NCI-H1417 (cell line): ENCODE measurements at places on chromosomes 7 and 10.

DNA sequence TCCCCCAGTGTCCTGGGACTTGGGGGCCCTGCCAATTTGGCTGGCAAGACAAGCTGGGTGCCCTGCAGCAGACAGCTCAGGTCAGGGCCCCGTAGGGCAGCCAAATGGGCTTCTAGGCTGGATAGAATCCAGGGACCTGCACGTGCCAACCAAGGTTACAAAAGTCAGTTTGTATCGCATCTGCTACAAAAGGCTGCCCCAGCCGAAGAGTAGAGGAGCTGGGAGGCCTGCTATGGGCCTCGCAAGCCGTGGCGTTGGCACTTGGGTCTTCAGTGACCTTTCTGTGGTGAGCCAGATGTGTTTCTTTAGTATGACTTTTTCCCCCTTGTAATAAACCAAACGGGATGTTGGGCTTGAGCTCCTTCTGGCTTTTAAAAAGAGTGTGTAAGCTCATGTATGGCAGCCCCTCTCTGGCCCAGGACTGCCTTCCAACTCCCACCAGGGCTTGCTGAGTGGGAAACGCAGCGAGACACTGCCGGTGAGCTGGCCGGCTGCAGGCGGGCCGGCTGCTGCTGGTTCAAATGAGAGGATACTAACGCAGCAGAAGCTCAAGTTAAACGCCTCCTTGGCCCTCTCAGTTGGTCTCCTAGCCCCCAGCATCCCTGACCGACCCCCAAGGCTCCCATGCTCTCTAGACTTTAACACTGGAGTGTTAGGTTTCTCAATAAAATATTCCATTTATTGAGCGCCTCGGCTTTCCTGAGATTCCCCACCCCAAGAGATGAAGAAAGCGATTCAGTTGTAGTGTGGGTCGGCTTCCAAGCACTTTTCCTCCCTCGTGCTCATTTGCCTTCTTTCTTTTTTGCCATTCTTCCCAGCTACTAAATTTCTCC, 3.1 kb upstream of the HOXA10 start:
- no peak for DNase-seq

DNA sequence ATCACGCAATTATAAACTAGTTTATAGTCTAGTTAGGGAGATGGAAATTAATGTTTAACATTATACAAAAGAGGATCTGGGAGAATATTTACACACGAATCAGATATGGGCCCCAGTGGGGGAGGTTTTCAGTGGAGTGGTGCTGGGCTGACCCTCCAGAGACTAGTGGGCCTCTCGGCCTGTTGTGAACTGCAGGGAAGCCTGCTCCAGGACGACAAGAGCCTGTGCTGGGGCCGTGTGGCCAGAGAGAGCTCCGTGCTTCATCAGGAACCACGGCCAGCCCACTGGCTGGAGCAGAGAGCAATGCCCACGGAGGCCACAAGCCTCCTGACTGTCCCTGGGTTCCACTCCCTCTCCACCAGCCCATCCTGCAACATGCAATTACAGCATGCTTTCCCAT, 11.3 kb upstream of the ESYT2 start:
- no peak for DNase-seq

DNA sequence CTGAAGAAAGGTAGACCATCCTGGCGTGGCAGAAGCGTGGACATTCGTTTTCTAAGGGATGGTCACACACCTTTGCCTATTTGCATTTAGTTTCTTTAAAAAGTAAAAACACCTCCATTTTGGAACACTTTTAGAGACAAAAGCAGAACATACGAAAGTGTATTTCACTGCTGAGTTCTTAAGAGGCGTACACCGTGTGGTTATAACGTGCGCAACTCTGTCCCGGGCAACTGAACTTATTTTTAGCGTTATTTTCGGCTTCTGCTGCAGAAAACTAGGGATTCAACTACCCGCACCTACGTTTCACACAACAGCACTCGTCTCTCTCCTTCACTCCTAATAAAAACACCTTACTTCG, 557 bp upstream of the LSM8 start:
- no peak for DNase-seq

- peak; percentile 22 for DNase-seq
These were observed 30.4 kb upstream of the DDC start for GRCh38 chr7:50595491-50596102.

DNA sequence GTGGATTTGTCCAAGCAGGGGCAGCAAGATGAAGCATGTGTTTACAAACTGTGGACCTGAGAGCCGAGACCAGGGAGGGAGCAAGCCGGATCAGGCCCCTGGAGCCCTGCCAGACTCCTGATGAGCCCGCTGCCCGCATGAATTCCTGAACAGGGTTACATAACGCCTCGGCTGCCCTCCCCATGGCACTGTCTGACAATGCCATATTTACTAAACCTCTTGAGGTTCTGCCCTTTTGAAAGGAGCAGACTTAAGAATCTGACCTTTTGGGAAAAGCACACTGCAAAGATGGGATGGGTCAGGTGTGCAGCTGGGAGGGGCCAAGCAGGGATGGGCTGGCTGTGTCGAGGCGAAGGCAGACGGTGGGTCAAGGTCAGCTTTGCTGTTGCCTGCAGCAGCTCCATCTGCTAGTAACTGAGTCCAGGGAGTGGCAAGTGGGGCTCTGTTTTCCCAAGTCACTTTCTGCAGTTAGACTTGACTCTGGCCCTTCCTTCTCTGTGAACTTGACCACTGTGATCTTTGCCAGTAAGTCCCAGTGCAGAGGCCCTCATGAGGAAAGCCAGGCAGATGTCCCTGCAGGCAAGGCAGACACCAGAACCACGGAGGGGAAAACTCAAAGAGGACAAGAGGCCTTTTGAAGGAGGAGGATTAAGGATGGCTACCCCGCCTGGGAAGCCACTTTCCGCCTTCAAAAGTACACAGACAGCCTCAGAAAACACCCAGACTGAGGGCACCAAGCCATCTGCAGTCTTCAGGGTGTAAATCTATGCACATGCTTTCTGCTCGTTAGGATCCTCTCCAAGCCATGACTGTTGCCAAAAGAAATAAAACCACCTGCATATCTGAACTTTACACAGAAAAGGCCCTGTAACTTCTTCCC, 175.8 kb downstream of the TNS3 start:
- no peak for DNase-seq

DNA sequence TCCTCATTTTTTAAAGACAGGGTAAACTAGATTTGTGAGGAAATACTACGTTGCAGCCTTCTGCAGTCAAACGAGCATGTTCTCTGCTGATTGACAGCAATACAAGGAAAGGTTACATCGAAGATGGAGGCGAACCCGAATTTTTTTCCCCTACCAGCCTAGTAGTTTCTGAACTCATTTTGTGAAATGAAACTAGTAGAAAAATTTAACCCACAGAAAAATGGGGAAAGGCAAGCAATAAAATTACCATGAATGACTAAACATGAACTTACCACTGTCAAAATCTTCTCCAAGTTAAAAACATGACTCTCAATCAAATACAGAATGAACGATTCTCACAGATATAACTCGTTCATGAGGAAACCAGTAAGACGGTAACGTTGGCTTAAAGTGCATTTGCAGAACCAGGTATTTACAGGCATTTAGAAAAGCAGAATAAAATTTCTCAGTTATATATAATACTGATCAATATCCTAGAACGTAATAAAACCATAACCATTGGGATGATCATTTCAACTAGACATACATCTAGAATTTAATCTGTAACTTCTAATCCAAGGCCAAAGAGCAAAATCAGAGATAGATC, 73.9 kb downstream of the CELF2 start:
- DNase-seq: no peak

DNA sequence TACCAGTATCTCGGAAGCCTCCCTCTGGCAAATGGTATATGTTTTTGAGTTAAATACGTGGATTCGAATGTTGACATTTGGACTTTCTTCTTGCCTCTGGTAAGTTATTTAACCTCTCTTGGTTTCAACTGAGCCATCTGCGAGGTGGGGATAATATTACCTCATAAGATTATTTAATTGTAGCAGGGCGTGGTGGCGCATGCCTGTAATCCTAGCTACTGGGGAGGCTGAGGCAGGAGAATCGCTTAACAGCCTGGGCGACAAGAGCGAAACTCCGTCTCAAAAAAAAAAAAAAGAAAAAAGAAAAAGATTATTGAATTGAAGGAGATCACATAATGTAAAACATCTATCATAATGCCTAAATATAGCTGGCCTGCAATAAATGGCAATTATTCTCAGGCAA, 396 bp upstream of the TAF5 start:
- peak; percentile 15 for DNase-seq

DNA sequence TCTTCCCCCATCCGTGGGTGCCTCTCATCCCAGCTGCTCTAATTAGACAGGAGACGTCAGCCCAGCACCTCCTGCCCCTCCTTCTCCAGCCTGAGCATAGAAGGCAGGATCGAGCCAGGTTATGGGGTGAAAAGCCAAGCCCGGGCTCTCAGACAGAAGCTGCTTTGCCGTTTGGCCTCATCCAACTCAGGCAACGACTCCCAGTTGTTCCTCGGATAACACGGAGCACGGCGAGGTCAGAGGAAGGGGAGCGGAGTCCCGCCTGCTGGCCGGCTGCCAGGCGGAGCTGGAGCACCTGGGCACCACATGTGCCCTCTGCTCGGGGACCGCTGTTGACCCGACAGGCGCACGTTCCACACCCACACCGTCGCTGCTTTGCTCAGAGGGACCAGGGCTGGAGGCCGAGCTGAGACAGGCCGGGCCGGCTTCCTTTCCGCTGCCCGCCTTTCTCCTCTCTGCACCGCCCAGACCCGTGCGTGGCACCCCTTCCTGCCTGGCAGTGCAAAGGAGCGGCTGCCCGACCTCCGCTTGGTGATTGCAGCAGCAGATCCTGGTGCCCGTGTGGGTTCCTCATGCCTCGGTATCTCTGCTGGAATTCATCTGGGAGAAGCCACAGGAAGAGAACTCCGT, 21.6 kb upstream of the UNCX start:
- peak; percentile 80 for DNase-seq

DNA sequence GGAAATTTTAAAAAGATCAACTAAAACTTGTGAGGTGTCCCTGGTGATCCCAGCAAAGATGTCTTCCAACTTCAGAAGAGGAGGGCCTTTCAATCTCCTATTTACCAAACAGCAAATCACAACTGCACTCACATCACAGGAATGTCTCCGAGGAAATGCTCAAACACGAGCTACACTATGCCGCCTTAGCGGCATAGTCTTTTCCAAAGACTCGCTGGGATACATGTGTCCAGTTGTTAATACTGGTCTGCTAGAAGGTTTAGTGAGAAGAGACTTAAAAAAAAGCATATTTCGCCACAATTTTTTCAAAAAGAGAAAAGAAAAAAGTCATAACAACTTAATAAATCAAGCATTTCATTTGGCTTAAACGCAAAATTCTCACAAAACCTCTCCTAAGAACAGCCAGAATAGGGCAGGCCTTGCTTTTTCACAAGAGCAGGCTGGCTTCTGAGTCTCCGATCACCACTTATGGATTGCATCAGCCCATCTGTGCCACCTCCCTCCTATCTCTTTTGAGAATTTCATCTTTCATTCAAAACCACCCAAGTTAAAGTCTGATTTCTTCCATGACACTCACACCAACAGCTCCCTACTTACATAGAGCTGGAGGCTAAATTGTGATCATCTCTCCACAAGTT, 66.1 kb downstream of the GNA12 start:
- no peak for DNase-seq
